ENCODE measurements at places on chromosomes 4 and X. TPM values are rescaled to one million over a fixed set of nuclear protein-coding genes. Genes with fewer than 3 reads are reported as not detected.

GRCh38 chr4:94995684-94996394, 238.1 kb downstream of the BMPR1B start:
- no peak for DNase-seq
- H3K27me3 ChIP-seq, result no peaks in the 10 kb centered on the region
- no peaks in the 10 kb centered on the region for H3K36me3 ChIP-seq
- no peak overlapping the region for H3K27ac ChIP-seq
- peaks cover 12% of the 10 kb centered on the region for H3K4me1 ChIP-seq

DNA sequence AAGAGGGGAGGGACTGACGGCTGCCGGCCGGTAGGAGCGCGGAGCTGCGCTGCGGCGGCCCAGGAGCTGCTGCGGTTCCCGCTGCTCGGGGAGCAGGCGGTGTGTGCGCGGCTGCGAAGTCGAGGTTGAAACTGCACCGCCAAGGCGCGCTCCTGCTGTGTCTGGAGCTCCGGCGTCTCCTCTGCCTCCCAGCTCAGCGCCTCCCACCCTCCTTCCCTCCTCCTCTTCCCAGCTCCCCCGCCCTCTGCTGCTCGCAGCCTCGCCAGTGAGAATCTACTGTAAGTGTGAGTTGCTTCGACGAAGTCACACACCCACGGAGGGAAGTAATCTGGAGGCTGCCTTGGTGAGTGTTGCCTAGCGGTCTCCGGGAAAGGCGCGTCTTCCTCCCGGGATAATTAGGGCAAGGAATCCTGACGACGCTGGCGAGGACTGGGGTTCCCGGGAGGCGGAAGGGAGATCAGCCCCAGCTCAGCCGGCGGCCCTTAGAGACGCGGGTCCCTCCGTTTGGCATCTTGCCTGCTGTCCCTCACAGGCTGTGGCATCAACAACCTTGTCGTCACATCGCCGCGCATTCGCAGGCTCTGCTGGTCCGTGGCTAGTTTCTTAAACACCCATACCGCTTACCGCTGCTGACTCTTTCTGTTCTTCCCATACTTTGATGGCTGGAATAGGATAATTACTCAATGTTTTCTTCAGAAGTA, at the start of gene EPHA5:
Gene EPHA5 (minus strand): TSS at position 159 of the 701 bp plus-strand sequence. CDS start 747 bp downstream, outside the sequence.
- H3K36me3 ChIP-seq, result peaks cover 3% of the 10 kb centered on the region
- peak; percentile 12 for DNase-seq
- H3K27ac ChIP-seq, result no peak within 1 kb of the TSS
- peaks cover 67% of the 10 kb centered on the region for H3K27me3 ChIP-seq
- no peak within 1 kb of the TSS for H3K4me3 ChIP-seq
- H3K4me1 ChIP-seq, result peaks cover 9% of the 10 kb centered on the region

GRCh38 chrX:50719614-50720013, 94.4 kb downstream of the SHROOM4 start:
- H3K4me3 ChIP-seq, result no peak overlapping the region
- no peaks in the 10 kb centered on the region for H3K4me1 ChIP-seq
- no peak overlapping the region for H3K27ac ChIP-seq
- DNase-seq, result no peak

GRCh38 chr4:6198768-6199421, 1.5 kb downstream of the JAKMIP1 start:
- H3K4me3 ChIP-seq, result peak overlapping the region; percentile 75
- no peaks in the 10 kb centered on the region for H3K36me3 ChIP-seq
- H3K27me3 ChIP-seq, result peaks cover 74% of the 10 kb centered on the region
- H3K4me1 ChIP-seq, result peaks cover 9% of the 10 kb centered on the region
- H3K27ac ChIP-seq, result peak overlapping the region; percentile 55
- DNase-seq, result no peak

GRCh38 chr4:17911608-17912007, 100.8 kb downstream of the NCAPG start:
- DNase-seq, result no peak
- no peak overlapping the region for H3K27ac ChIP-seq
- H3K27me3 ChIP-seq, result no peaks in the 10 kb centered on the region
- H3K36me3 ChIP-seq, result peaks cover 21% of the 10 kb centered on the region

DNA sequence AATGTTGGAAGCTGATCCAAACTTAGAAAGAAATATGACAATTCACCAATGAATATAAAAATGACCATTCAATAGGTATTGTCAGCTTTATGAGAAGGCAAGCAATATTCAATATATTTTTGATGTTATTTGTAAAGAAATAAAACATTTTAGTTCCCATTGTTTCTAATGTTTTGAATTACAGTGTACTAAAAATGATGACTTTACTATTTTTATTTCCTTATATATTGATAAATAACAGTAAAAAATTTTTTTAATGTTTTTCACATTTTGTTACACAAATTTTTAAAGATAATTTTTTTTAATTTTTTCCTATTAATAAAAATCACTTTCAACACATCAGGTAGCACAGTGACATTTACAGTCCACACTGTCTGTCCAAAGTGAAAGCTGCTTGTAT, 565.5 kb upstream of the FAM241A start:
- no peak overlapping the region for H3K4me3 ChIP-seq
- no peak overlapping the region for H3K27ac ChIP-seq
- no peaks in the 10 kb centered on the region for H3K36me3 ChIP-seq
- DNase-seq, result no peak
- H3K27me3 ChIP-seq, result no peaks in the 10 kb centered on the region

- H3K4me3 ChIP-seq, result no peak overlapping the region
- no peaks in the 10 kb centered on the region for H3K36me3 ChIP-seq
- DNase-seq, result no peak
Observed at GRCh38 chr4:111281219-111281618, 658.3 kb upstream of the PITX2 start.

DNA sequence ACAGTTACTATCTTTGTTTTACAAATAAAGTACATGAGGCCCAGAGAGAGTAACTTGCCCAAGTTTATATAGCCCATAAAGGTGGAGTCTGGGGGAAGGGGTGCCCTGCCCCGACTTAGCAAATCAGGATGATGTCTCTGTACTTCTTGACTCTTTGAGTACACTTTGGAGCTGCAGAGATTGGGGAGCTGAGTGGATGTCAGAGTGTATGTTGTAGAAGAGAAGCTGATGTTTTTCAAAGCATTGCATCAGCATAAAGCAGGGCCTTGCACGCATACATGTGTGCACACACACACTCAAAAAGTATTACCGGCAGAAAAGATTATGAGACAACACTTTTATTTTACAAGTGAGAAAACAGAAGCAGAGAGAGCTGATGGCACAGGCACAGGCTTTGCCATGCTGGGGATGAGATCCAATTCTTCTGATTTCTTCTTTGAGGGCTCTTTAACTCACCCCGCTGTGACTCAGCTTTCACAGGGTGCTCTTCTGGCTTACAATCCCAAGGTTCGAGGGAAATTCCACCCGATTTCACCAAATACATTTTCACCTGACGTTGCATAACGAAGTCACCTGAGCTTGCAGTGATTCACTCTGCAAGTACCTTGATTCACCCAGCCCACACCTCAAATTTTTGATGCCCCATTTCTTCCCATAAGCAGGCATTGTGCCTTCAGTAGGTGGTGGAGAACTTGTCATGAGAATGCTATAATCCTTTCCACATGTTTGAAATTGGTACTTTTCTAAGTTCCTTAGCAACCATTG, 292.8 kb upstream of the BOD1L1 start:
- H3K27ac ChIP-seq, result no peak overlapping the region
- no peaks in the 10 kb centered on the region for H3K4me1 ChIP-seq
- no peaks in the 10 kb centered on the region for H3K36me3 ChIP-seq
- H3K27me3 ChIP-seq, result no peaks in the 10 kb centered on the region

- H3K27ac ChIP-seq, result no peak overlapping the region
- DNase-seq, result no peak
- no peaks in the 10 kb centered on the region for H3K27me3 ChIP-seq
- peaks cover 14% of the 10 kb centered on the region for H3K4me1 ChIP-seq
- no peak overlapping the region for H3K4me3 ChIP-seq
- peaks cover 2% of the 10 kb centered on the region for H3K36me3 ChIP-seq
Observed at GRCh38 chr4:47013373-47013772, 18.0 kb upstream of the GABRB1 start.

DNA sequence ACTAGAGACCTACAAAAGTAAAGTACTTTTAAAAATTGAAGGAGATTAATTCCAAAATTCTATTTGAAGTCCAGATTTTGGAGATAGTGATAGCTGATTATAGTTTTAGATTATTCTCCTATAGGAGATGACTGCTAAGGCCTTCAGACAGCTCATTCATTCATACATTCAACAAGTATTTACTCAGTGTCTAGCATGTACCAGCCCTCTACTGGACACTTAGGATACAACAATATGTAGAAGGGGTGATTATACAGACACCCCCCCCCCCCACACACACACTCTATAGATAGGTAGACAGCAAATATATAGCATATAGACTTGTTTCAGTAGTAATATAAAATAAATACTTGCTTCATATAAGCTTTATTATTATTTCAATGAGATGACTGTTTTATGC, 60.4 kb upstream of the TAF9B start:
- no peak for DNase-seq
- no peaks in the 10 kb centered on the region for H3K27me3 ChIP-seq
- no peak overlapping the region for H3K27ac ChIP-seq
- no peaks in the 10 kb centered on the region for H3K36me3 ChIP-seq

- no peak for DNase-seq
- no peak overlapping the region for H3K4me3 ChIP-seq
- H3K36me3 ChIP-seq, result peaks cover 22% of the 10 kb centered on the region
- H3K4me1 ChIP-seq, result peaks cover 12% of the 10 kb centered on the region
Observed at GRCh38 chrX:71131510-71131909, 13.1 kb downstream of the MED12 start.

GRCh38 chr4:56786955-56787354, 34.5 kb downstream of the SPINK2 start:
- no peaks in the 10 kb centered on the region for H3K4me1 ChIP-seq
- no peaks in the 10 kb centered on the region for H3K27me3 ChIP-seq
- no peaks in the 10 kb centered on the region for H3K36me3 ChIP-seq
- no peak overlapping the region for H3K27ac ChIP-seq
- no peak overlapping the region for H3K4me3 ChIP-seq

- no peaks in the 10 kb centered on the region for H3K4me1 ChIP-seq
- no peak for DNase-seq
- no peak overlapping the region for H3K27ac ChIP-seq
- no peaks in the 10 kb centered on the region for H3K27me3 ChIP-seq
- no peak overlapping the region for H3K4me3 ChIP-seq
Observed at GRCh38 chr4:37549041-37549440, 137.1 kb downstream of the RELL1 start.

Gene GDPD2
- total RNA-seq, result not detected

Gene ADH1B
- total RNA-seq, result not detected

Gene SH3TC1
- total RNA-seq, result 7.8 TPM

Data from activated naive CD8-positive, alpha-beta T cell treated with anti-CD3 and anti-CD28 coated beads for 36 hours (primary cell).